ENCODE measurements at places on chromosomes 3 and 15.

- DNase-seq, result no peak
Measured at GRCh38 chr15:26724381-26725150, 48.3 kb downstream of the GABRB3 start.

- no peak for DNase-seq
Measured at GRCh38 chr3:17772556-17772955, 30.1 kb upstream of the TBC1D5 start.

- DNase-seq, result no peak
Measured at GRCh38 chr15:62722237-62722636, 320.3 kb upstream of the TPM1 start.

GRCh38 chr3:45333549-45333948 lies 54.8 kb upstream of the LARS2 start:
- no peak for DNase-seq

DNA sequence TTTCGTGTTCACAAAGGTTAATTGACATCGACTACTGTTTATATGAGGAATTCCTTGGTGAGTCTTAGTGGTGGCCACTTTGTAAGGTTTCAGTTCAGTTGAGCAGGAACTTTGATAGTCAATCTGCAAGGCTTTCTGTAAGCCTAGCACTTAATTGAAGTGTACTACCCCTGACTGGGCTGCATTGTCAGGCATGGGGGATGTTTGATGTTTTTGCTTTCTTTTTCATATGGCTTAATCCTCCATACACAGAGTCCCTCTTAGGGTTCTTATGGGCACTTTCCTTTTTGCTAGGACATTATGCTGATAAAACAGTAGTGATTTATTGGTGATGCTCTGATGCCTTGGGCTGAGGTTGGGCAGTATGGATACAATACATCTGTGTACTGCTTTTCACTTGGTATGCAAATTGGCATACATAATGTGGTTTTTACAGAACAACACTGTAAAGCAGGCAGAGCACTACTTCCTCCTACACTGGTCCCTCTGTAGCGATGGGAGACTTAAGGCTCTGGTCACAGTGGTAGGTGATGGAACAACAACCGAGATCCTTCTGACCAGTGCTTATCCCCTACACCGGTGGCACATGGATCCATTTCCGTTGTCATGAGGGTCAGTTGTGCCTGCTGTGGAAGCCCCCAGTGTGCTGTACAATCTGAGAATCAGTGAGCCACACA lies 261.0 kb downstream of the MFSD1 start:
- no peak for DNase-seq
